Stimulated activated CD8-positive, alpha-beta memory T cell treated with anti-CD3 and anti-CD28 coated beads, Interleukin-4, amount 100 ng/mL, for 4 hours (primary cell): ENCODE measurements at places on chromosomes 3 and 15.

DNA sequence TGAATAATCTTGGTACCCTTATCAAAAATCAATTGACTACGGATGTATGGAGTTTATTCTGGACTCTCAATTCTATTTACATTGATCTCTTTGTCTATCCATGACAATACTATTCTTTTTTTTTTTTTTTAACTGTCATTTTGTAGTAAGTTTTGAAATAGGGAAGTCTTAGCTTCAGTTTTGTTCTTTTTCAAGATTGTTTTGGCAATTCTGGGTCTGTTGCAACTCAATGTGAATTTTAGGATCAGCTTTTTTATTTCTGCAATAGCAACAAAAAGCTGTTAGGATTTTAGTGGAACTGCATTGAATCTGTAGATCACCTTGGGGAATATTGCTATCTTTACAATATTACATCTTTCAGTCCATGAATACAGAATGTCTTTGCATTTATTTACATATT, 21.4 kb downstream of the BTLA start:
- DNase-seq: no peak

DNA sequence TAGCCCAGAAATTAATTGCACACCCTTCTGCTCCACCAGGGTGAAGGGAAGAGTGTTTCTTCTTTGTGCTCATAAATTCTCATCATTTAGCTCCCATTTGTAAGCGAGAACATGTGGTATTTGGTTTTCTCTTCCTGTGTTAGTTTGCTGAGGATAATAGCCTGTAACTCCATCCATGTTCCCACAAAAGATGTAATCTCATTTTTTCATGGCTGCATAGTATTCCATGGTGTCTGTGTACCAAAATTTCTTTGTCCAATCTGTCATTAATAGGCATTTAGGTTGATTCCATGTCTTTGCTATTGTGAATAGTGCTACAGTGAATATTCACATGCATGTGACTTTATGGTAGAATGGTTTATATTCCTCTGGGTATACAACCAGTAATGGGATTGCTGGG, 86.8 kb downstream of the DTWD1 start:
- no peak for DNase-seq

DNA sequence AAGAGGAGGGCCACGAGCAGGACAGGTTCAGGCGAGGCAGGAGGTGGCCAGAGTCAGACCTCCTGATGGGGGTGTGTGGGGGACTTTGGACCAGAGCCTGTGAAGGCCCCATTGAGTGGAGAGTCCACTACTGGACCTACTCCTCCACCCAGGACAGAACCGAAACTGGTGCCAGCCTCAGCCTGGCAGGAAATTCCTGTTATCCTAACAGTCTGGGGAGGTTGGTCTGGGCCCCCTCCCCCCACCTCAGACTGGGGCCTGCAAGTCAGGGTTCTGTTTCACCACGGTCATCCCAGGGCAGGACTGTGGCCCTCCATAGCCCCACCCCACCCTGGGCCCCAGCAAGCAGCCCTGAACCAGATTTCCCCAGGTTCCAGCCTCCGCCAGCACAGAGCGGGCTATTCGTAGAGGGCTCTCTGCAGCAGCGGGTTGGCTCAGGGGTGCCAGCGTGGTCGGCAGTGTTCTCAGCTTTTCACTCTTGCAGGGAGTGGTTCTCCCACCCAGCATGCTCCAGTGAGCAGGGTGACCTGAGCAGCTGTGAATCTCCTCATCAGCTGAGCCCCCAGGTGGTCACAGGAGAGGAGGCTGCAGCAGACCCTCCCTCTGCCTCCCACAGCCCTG, 217.3 kb downstream of the TBC1D2B start:
- no peak for DNase-seq

- DNase-seq: no peak
Measured at GRCh38 chr3:151743855-151744254, 10.1 kb downstream of the AADACL2 start.

DNA sequence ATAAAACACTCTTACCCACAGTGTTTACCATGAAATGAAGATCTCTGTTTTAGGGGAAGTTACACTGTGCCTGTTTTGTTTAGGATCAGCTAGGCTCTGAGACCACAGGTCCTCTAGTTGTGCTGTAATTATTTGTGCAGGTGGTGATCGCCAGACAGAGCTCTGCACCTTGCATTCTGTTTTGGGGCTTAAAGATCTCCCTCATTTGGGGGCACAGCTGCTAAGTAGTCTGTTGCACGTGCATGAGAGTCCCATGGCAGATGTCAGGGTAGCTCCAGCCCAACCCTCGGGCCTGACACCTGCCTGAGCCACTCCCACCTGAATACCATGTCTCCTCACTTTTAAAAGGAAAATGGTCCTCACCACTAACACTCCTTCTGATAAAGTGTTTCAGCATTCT, 12.4 kb downstream of the C3orf20 start:
- DNase-seq: no peak

GRCh38 chr3:174191380-174191779, 667.8 kb upstream of the NAALADL2 start:
- DNase-seq: no peak

- DNase-seq: no peak
Measured at GRCh38 chr3:188476935-188477334, 323.0 kb downstream of the LPP start.

GRCh38 chr3:189233225-189233858, 61.6 kb downstream of the TPRG1 start:
- DNase-seq: no peak

DNA sequence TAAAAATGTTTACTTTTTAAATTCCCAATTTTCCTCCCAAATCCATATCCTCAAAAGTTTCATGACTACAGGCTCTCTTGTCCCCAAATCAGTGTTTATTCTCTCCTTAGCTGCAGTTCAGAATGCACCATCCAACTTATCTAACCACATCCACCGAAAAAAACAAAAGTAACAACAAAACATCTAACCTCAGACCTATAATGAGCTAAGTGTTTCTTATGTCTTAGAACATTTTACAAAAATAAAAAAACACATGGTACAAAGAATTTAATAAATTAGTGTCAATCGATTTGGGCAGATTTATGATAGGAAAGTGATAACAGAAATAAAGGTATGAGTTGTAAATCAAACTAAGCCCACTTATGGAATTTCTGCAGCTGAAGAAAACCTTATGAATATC, 13.6 kb downstream of the SATB1 start:
- DNase-seq: no peak

DNA sequence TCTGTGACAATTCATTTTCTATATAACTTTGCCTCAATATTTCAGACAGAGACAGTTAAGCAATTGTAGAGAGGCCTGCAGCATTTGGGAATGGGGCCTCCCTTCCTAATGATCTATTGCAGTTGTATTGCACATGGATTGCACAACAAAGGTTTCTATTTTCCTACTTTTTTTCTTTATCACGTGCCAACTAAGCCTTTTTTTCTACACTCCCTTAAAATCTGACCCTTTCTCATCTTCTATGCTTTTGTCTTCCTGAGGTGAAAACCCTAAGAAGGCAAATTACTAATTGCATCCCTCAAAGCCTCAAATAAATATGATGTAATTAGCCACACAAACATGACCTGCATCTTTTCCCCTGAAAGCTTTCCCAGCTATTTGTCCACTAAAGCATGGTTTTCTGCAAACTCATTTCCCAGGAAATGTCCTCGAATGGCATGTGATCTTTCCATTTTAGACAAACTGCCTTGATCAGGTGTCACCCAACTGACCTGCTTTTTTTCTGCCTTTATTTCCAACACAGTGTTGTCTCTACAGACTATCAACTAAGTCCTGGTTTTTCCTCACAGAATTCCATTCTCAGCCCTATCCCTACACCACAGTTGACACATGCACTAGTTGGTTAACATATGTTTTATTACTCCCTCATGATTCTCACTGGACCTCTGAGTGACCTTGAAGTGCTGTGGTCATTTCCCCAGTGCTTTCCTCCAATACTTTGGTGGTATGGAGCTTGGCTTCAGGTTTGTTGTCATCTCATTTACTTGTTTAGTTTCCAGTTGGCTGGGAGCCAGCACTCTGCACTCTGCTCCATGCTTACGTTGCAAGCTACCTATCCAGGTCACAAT, 31.9 kb upstream of the TSC22D2 start:
- no peak for DNase-seq

DNA sequence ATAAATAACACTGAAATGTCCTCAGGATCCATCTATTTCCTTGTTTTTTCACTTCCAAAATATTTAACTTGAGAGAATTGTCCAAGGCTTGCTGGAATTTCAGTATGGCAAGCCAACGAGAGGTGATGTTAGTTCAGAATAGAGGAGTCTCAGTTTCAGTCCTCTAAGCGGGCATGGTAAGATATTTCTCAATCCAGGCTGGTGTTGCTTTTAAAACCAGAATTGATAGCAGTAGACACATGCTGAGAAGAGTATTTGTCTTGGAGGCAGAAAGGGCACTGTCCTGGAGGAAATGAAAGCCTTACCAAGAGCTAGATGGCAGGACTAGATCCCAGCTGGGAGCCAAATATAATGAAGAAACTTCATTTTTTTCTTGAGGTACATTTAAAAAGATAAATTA, 23.1 kb downstream of the PHLDB2 start:
- no peak for DNase-seq

DNA sequence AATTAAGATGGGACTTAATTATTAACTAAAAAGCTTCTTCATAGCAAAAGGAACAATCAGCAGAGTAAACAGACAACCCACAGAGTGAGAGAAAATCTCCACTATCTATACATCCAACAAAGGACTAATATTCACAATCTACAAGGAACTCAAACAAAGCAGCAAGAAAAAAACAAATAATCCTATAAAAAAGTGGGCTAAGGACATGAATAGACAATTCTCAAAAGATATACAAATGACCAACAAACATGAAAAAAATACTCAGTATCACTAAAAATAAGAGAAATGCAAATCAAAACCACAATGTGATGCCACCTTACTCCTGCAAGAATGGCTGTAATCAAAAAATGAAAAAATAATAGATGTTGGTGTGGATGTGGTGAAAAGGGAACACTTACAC, 103.3 kb downstream of the TBL1XR1 start:
- no peak for DNase-seq

GRCh38 chr3:171267104-171267503, 193.1 kb downstream of the TNIK start:
- DNase-seq: no peak

GRCh38 chr15:57578288-57578900, 13.3 kb upstream of the MYZAP start:
- DNase-seq: no peak

DNA sequence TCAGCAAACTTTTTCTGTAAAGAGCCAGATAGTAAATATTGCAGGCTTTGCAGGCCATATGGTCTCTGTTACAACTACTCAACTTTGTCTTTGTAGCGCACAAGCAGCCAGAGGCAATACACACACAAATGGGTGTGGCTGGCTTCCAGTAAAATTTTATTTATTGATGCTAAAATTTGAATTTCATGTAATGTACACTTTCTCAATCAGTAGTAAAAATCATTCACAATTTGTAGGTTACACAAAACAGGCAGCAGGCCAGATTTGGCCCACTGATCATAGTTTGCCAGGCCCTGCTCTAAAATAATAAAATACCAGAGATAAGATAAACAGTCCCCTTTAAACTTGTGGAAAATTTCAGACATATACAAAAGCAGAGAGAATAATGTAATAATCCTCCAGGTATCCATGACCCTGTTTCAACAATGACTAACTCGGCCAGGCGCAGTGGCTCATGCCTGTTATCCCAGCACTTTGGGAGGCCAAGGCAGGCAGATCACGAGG, 330.3 kb downstream of the SHQ1 start:
- DNase-seq: no peak

DNA sequence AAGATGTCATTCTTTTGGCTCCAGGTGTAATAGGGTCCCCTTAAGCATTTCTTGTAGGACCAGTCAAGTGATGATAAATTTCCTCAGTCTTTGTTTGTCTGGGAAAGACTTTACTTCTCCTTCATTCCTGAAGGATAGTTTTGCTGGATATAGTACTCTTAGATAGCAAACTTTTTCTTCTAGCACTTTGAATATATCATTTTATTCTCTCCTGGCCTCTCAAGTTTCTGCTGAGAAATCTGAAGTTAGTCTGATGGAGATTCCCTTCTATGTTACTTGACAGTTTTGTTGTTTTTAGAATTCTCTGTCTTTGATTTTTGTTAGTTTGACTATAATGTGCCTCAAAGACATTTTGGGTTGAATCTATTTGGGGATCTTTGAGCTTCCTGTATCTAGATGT, 181.2 kb upstream of the HES1 start:
- no peak for DNase-seq

- DNase-seq: no peak
Measured at GRCh38 chr15:48759921-48760320, 50.9 kb downstream of the CEP152 start.

DNA sequence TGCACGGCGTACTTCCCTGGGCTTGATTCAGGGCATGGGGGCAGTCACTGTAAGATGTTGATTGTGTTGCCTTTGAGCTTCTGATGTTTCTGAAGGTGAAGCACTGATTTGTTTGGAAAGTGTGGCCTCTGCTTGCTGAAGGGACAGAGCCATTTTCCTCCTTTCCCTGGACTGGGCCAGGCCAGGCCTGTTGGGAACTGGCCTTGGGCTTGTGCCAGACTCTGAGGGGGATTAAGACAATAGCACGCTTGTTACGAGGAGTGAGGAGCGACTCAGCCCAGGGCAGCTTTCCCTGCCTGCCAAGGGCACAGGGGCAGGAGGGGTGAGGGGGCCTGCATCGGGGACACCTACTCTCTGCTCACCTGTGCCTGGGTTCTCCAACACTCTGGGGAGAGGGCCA, 42.9 kb downstream of the LINGO1 start:
- DNase-seq: no peak

- DNase-seq: no peak
Measured at GRCh38 chr15:83999396-84000135, 236.0 kb upstream of the GOLGA6L4 start.

GRCh38 chr3:172607305-172608121, 84.3 kb upstream of the TNFSF10 start:
- DNase-seq: no peak

- no peak for DNase-seq
Measured at GRCh38 chr3:53606793-53607192, 112.4 kb downstream of the CACNA1D start.

DNA sequence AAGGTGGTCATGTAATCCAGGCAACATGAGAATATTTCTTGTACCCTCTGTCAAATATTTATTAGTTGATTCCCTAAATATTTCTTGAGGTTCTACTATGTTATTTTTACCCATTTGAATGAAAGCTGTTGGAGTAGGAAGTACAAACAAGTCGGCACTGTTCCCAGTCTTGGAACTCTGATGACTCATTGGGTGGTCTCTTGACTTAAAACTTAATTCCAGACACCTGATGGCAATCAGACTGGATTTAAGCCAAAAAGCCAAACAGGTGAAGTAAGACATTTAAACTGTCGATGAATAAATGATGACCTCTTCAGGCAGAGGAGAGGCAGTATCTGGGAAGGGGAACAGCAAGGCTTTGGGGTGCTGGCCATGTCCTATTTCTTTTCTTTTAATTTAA, 22.8 kb downstream of the C2CD4A start:
- no peak for DNase-seq

- DNase-seq: no peak
Measured at GRCh38 chr3:29141197-29141917, 139.5 kb upstream of the RBMS3 start.

- no peak for DNase-seq
Measured at GRCh38 chr3:157067114-157067513, 92.8 kb downstream of the CCNL1 start.
